ENCODE measurements at places on chromosomes 13 and 19.

- peak; percentile 28 for DNase-seq
- peak overlapping the region; percentile 87 for H3K4me3 ChIP-seq
- peak overlapping the region; percentile 99 for H3K27ac ChIP-seq
- peaks cover 22% of the 10 kb centered on the region for H3K4me1 ChIP-seq
- no peaks in the 10 kb centered on the region for H3K36me3 ChIP-seq
These were observed 2.3 kb upstream of the PRKACA start for GRCh38 chr19:14119644-14120496.

- no peak overlapping the region for H3K4me3 ChIP-seq
- H3K27ac ChIP-seq = no peak overlapping the region
- no peaks in the 10 kb centered on the region for H3K4me1 ChIP-seq
- no peak for DNase-seq
These were observed 4.2 kb upstream of the IZUMO2 start for GRCh38 chr19:50167314-50167721.

DNA sequence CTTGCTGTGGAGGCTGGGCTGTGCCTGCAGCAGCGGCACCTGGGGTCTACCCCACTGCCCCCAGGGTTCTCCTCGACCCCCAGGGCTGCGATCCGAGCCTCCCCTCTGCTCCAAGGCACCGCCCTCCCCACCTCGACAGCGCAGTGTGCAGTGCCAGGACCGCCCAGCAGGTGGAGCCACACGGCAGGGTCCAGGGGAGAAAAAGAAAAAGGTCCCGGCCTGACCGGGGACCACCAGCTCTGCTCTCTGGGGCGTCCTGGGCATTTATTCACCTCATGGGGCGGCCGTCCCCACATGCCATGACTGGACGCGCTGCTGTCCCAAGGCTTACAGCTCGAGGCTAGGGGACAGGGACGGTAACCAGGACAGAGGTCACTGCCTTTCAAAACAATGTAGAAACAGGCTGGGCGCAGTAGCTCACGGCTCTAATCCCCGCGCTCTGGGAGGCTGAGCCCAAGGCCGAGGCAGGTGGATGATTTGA is 10.6 kb downstream of the REXO1 start:
- H3K36me3 ChIP-seq = no peaks in the 10 kb centered on the region
- no peaks in the 10 kb centered on the region for H3K27me3 ChIP-seq
- no peak overlapping the region for H3K4me3 ChIP-seq
- H3K27ac ChIP-seq = no peak overlapping the region
- no peak for DNase-seq

- H3K27ac ChIP-seq = no peak overlapping the region
- no peaks in the 10 kb centered on the region for H3K36me3 ChIP-seq
- no peaks in the 10 kb centered on the region for H3K4me1 ChIP-seq
- DNase-seq = no peak
- no peak overlapping the region for H3K4me3 ChIP-seq
- no peaks in the 10 kb centered on the region for H3K27me3 ChIP-seq
These were observed 262.4 kb upstream of the SPRY2 start for GRCh38 chr13:80603351-80603750.

DNA sequence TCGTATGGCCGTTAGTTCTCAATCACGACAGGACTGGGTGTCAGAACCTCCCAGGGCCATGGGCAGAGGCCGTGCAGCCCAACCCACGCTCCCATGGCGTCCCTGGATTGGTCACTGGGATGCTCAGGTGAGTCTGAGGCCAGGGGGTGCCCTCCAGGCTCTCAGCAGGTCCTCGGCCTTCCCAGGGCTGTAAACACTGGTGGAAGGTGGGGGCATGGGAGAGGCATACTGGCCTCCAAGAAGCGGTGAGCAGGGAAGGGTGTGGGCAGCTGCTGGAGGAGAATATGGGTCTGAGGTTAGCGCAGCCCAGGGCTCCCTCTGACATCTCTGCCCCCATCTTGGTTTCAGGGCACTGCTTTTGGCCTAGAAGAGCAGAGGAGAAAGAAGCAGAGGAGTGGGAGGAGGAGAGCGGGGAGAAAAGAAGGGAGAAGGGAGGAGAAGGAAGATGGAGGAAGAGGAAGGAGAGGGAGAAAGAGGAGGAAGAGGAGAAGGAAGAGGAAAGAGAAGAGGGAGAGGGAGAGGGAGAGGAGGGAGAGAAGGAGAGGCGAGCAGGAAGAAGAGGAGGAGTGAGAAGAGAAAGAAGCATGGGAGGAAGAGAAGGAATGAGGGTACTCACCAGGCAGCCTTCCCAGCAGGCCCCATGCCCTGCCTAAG is 62.3 kb downstream of the CEBPG start:
- H3K27ac ChIP-seq = no peak overlapping the region
- H3K4me1 ChIP-seq = no peaks in the 10 kb centered on the region
- no peak for DNase-seq
- H3K4me3 ChIP-seq = no peak overlapping the region

GRCh38 chr13:37338726-37339385 is 233.4 kb upstream of the CSNK1A1L start:
- H3K4me1 ChIP-seq = no peaks in the 10 kb centered on the region
- H3K27ac ChIP-seq = no peak overlapping the region
- H3K27me3 ChIP-seq = no peaks in the 10 kb centered on the region
- H3K4me3 ChIP-seq = no peak overlapping the region

GRCh38 chr13:78265098-78265497 is 338.3 kb downstream of the POU4F1 start:
- H3K27ac ChIP-seq = no peak overlapping the region
- no peaks in the 10 kb centered on the region for H3K36me3 ChIP-seq
- no peaks in the 10 kb centered on the region for H3K27me3 ChIP-seq
- no peak for DNase-seq
- no peaks in the 10 kb centered on the region for H3K4me1 ChIP-seq

DNA sequence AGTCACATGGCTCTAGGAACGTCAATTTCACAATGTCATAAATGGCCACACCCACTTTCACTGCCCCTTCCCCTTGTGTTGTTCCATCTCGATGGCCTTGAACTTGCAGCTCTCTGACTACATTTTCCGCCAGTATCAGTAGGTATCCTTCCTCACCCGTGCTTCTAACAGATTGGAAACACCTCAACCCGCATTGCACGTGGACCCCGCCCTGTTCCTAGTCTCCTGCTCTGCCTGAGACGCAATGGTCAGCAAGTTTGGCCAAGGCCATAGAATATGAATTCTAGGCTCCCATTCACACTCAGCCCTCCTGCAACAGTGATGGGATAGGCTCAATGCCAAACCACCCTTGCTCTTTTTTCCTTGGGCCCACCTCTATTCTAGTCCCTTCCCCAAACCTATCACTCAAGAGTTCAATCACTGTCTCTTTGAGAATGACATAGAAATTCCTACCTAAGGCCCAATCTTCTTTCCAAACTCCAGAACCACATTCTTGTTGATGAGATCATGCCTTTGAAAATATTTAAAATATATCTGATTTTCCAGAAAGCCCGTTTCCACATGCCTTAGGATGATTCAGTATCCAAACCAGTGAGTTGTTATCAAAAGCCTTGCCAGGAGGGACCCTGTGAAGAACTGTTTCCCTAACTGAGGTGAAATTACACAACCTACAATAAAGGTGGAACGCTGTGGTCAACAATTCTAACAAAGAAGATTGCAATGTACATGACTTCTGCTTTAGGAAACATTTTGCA is 334.6 kb downstream of the MYO16 start:
- H3K36me3 ChIP-seq = no peaks in the 10 kb centered on the region
- no peak overlapping the region for H3K27ac ChIP-seq
- no peaks in the 10 kb centered on the region for H3K27me3 ChIP-seq
- DNase-seq = no peak

GRCh38 chr13:66659701-66660467 is 570.3 kb downstream of the PCDH9 start:
- H3K4me1 ChIP-seq = no peaks in the 10 kb centered on the region
- DNase-seq = no peak
- H3K27ac ChIP-seq = no peak overlapping the region
- no peaks in the 10 kb centered on the region for H3K36me3 ChIP-seq
- no peak overlapping the region for H3K4me3 ChIP-seq

- H3K27me3 ChIP-seq = no peaks in the 10 kb centered on the region
- no peaks in the 10 kb centered on the region for H3K36me3 ChIP-seq
- no peak for DNase-seq
- no peak overlapping the region for H3K27ac ChIP-seq
- no peak overlapping the region for H3K4me3 ChIP-seq
- no peaks in the 10 kb centered on the region for H3K4me1 ChIP-seq
These were observed 42.0 kb downstream of the ZNF486 start for GRCh38 chr19:20209051-20209450.

- DNase-seq = no peak
- no peak overlapping the region for H3K27ac ChIP-seq
- H3K4me1 ChIP-seq = no peaks in the 10 kb centered on the region
- no peaks in the 10 kb centered on the region for H3K27me3 ChIP-seq
These were observed 15.7 kb upstream of the PIK3R2 start for GRCh38 chr19:18137242-18137641.

DNA sequence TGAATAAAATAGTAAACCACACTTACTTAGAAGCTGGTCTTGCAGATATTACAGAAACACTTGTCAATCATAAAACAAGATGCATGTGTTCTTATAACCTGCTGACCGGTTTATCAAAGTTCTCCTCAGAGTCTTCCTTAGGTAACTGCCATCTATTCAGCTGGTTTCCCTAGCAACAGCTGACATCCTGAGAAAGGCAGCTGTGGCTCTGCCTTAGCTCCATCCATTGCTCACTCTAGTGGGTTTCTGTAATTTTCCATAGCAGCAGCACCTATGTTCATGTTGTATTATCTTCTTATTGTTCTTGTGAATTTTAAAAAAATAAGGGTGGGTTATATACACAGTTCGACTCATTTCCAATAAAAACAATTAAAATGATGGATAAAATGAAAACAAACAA is 87.8 kb downstream of the RAP2A start:
- no peak overlapping the region for H3K27ac ChIP-seq
- no peak overlapping the region for H3K4me3 ChIP-seq
- DNase-seq = no peak
- H3K36me3 ChIP-seq = no peaks in the 10 kb centered on the region
- no peaks in the 10 kb centered on the region for H3K4me1 ChIP-seq
- no peaks in the 10 kb centered on the region for H3K27me3 ChIP-seq

- H3K27me3 ChIP-seq = no peaks in the 10 kb centered on the region
- no peak overlapping the region for H3K4me3 ChIP-seq
- peak; percentile 52 for DNase-seq
- H3K36me3 ChIP-seq = no peaks in the 10 kb centered on the region
These were observed 65.6 kb downstream of the MCF2L start for GRCh38 chr13:113034451-113035212.

- no peaks in the 10 kb centered on the region for H3K4me1 ChIP-seq
- H3K27me3 ChIP-seq = no peaks in the 10 kb centered on the region
- H3K27ac ChIP-seq = no peak overlapping the region
- DNase-seq = no peak
These were observed 741.0 kb downstream of the PCDH9 start for GRCh38 chr13:66489172-66489571.

- no peaks in the 10 kb centered on the region for H3K27me3 ChIP-seq
- H3K4me3 ChIP-seq = no peak overlapping the region
- no peaks in the 10 kb centered on the region for H3K4me1 ChIP-seq
- no peaks in the 10 kb centered on the region for H3K36me3 ChIP-seq
- DNase-seq = no peak
- no peak overlapping the region for H3K27ac ChIP-seq
These were observed 91.0 kb upstream of the MAB21L1 start for GRCh38 chr13:35567406-35567980.

GRCh38 chr13:38951525-38952313 is 38.9 kb downstream of the STOML3 start:
- H3K4me3 ChIP-seq = no peak overlapping the region
- no peaks in the 10 kb centered on the region for H3K36me3 ChIP-seq
- no peaks in the 10 kb centered on the region for H3K27me3 ChIP-seq
- DNase-seq = no peak
- H3K27ac ChIP-seq = no peak overlapping the region
- no peaks in the 10 kb centered on the region for H3K4me1 ChIP-seq

DNA sequence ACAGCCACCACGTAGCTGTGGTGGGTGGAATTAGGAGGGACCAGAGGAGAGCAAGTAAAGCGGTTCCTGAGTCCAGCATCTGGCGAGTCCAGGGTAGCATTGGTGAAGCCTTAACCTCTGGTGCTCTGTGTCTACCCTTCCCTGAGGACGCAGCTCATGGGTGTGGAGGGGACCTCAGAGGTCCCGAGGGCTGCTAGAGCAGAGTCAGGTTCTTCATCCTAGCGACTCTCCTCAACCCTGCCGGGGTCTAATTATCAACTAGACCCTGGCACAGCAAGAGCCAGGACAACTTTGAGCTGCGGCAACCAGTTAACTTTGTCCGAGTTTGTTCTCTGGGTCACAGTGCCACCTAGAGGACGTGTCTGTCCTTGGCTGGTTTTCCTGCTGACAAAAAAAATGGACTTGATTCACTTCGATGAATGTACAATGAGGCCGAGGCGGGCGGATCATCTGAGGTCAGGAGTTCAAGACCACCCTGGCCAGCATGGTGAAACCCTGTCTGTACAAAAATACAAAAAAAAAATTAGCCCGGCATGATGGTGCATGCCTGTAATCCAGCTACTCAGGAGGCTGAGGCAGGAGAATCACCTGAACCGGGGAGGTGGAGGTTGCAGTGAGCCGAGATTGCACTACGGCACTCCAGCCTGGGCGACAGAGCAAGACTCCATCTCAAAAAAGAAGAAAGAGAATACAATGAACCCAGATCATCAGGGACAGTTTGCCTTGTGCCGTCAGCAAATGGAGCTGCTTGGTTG is 25.0 kb downstream of the TSSK6 start:
- no peaks in the 10 kb centered on the region for H3K27me3 ChIP-seq
- peaks cover 18% of the 10 kb centered on the region for H3K4me1 ChIP-seq
- peak; percentile 88 for DNase-seq
- H3K36me3 ChIP-seq = no peaks in the 10 kb centered on the region
- H3K27ac ChIP-seq = peak overlapping the region; percentile 67
- H3K4me3 ChIP-seq = no peak overlapping the region

DNA sequence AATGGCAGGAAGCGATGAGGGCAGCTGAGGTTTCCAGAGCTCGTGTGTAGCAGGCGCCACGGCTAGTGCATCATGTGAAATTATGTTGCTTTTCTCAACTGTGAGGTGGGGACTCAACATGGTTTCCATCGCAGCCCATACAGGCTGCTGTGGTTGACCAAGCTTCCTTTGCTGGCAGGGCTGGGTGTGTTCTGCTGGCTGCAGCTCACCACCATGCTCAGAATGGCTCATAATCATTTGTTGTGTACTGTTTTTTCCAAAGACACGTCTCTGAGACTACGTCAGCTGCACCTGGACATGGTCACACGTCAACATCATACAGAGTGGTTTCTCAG is 16.1 kb upstream of the RASA3 start:
- no peaks in the 10 kb centered on the region for H3K27me3 ChIP-seq
- H3K36me3 ChIP-seq = no peaks in the 10 kb centered on the region
- no peak overlapping the region for H3K4me3 ChIP-seq
- no peaks in the 10 kb centered on the region for H3K4me1 ChIP-seq
- no peak for DNase-seq

GRCh38 chr13:23550163-23550562 is 20.0 kb upstream of the TNFRSF19 start:
- H3K27me3 ChIP-seq = no peaks in the 10 kb centered on the region
- no peaks in the 10 kb centered on the region for H3K4me1 ChIP-seq
- H3K27ac ChIP-seq = no peak overlapping the region

DNA sequence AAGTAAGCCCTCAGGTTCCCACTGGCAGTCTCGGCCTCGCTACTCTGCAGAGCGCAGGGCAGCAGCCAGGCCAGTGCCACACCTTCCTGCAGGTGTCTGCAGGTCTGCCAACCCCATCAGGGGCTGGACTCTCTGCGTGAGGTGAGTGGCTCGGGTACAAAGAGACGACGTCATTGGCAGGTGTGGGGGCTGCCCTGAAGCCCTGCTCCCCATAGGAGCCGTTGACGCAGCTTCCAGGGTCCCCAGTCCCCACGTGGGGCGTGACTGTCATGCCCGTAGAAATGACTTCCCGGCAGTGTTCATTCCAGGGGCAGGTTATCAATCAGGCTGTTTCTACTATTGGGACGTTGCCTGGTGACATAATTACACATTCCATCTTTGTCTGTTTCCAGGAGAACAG is 15.3 kb upstream of the GJB6 start:
- H3K27me3 ChIP-seq = no peaks in the 10 kb centered on the region
- H3K4me3 ChIP-seq = no peak overlapping the region
- H3K36me3 ChIP-seq = no peaks in the 10 kb centered on the region
- DNase-seq = no peak
- no peaks in the 10 kb centered on the region for H3K4me1 ChIP-seq

All from left lung (tissue), 14 donors.